ENCODE measurements at places on chromosomes 1 and 21.

GRCh38 chr1:174160109-174160473, 771 bp downstream of the RABGAP1L start:
- peak; percentile 35 for DNase-seq

GRCh38 chr1:182293119-182293589, 98.4 kb downstream of the GLUL start:
- no peak for DNase-seq

DNA sequence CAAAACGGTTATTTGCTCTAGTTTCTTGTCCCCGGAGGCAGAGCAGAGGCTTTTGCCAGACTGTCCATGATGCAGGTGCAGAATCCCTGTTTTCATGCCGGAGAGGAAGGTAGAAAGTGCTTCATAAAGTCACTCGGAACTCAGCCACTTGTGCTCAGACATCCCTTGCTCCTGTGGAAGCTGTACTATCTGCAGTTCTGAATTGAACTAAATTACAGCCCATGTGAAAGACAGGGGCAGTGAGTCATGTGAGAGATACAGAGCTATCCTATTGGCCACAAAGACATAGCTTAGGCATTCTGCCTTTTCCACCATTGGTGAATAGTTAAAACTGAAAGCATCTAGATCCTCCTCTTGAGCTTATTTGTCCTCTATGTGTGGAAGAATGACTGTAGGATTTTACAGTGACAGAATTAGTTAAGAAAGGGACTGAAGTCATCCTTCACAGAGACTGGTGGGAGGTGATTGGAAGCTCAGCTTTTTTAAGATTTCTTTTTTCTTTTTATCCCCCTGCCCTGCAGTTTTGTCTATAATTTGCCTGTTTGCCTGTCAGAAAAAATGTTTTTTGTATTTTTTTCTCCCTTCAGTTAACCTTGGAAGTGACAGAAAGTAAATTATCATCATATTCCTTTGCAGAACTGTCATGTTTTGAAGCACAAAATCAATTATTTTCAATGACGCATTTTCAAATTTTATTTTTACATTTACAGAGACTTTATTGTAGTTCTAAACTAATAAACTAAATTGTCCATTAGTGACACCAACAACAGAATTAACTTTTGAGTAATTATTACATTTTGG, 298.6 kb downstream of the PTPRC start:
- peak; percentile 32 for DNase-seq

- no peak for DNase-seq
Observed at GRCh38 chr1:209780268-209780667, 4.1 kb downstream of the C1orf74 start.

- no peak for DNase-seq
Observed at GRCh38 chr1:1775327-1776226, 2.7 kb downstream of the NADK start.

DNA sequence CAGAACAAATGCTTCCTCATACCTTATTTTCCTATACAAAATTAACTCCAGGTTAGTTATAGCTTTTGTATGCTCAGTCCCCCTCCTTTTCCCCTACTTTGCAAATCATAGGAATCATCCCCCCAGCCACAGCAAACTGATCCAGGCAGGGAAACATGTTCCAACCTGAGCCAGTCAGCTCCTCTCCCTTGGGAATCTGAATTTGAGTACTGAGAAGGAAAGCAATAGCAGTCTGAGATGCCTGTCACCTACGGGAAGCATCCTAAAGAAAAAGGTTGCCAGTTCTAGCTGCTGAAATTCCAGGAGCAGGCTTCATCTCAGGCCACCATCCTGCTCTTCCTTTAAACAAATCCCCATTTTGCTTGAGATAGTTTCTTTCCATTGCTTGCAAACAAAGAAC, 6.9 kb downstream of the ADSS2 start:
- no peak for DNase-seq

DNA sequence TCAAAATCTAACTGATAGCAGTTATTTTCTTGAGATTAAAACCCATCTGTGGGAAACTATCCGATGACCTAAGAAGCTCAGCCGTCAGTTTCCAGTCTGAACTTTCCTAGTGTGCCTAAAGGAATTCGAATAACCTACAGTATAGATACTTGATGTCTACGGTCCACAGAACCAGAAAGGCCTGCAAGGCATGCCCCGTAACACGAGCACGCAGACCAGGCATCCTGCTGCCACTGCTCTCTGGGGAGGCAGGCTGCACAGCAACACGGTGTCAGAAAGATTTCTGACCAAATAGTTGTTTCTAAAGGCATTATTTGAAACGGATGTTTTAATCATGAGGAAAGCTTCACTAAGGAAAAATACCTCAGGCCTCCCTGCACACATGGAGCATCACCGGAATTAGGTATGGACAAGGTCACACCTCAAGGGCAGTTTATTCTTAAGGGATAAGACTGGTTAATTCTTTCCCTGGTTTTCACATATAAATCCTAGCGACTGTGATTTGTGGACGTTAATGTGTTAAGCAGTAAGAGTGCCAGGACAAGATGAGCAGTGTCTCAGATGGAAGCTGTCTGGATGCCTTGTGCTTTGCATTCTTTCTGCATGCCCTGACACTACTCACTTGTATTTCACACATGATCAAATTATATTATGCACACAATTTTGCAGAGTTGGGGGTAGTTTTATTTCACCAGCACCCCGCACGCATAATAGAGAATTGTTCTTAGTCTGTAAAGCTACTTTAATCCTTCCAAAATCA, 49.0 kb upstream of the NADK start:
- no peak for DNase-seq

- DNase-seq = peak; percentile 43
Observed at GRCh38 chr1:40742363-40743061, 41.1 kb upstream of the KCNQ4 start.

All from activated CD4-positive, alpha-beta T cell treated with anti-CD3 and anti-CD28 coated beads for 48 hours (primary cell).